NCI-H2029 (cell line): ENCODE measurements at places on chromosomes 3 and 15.

DNA sequence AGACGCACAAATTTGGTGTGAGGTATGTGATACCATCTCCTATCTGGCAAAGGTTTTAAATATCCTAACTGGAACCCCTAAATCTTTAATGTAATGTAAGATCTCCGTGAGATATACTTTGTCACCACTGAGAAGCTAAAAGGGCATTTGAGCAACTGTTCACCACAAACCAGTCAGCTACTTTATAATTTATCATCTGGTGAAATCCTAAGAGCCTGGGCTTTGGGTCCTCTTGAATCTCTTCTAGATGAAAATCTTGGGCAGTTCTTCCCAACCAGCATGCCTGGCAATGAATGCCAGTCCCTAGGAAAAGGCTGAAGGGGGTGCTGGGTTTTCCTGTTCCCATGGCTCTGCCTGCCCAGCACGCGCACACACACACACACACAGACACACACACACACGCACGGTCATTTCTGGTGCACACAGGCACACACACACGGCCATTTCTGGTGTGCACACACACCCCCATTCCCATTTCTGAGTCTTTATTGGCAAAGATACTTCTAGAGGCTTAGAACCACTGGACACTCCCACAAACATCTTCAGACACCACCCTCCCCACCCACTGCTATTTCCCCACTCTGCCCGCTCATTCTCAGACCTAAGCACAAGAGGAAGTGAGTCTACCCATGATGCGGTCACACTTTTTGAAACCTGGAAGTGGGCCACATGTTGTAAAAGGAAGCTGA is 72.6 kb downstream of the MYO1E start:
- DNase-seq, result peak; percentile 68

DNA sequence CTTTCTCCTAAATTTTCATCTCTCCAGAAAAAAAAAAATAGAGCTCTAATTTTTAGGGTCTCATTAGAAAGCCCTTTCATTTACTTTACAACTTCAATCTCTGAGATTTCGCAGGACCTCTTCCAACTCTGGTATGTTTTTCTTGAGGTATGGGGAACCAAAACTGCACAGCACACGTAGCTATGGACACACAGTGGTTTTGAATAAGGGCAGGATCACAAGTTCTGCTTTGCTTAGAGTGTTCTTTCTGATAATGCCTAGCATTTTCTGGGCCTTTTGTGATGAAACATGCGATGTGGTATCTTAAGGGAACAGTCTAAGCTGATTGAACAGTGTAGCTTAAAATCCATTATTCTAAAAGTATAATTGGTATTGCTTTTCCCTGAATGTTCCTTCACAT is 25.3 kb downstream of the ZNF592 start:
- DNase-seq, result no peak

DNA sequence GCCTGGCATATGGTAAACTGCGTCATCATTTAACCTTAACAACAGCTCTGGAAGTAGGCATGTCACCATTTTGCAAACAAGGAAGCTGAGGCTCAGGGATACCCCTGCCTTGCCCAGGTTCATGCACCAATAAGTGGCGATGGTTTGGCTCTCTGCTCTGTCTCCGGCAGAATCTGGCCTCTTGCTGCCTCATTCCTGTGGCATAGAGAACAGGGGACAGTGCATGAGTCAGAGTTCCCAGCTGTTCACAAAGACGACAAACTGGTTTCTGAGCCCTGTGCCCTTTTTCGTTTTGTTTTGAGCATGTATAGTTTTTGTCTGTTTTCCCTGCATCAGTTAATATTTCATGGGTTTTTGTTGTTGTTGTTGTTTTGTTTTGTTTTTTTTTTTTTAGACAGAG is 236.8 kb downstream of the OPA1 start:
- no peak for DNase-seq

DNA sequence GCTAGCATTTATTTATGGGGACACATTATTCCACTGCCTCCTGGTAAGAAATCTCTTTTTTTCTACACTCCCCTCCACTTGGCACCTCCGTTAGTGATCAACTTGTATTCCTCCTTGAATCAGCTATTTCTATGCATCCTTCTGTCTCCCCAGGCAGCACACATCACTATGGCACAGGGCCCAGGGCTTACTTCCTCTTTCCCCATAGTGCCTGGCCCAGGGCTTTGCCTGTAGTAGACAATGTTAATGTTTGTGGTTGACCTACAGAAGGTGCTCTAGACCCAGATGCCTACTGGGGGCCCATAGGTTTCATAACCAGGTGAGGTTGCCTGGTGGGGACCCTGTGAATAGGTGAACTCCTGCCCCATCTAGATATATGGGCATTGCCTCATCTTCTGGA is 44.9 kb downstream of the EPHB1 start:
- DNase-seq, result no peak

DNA sequence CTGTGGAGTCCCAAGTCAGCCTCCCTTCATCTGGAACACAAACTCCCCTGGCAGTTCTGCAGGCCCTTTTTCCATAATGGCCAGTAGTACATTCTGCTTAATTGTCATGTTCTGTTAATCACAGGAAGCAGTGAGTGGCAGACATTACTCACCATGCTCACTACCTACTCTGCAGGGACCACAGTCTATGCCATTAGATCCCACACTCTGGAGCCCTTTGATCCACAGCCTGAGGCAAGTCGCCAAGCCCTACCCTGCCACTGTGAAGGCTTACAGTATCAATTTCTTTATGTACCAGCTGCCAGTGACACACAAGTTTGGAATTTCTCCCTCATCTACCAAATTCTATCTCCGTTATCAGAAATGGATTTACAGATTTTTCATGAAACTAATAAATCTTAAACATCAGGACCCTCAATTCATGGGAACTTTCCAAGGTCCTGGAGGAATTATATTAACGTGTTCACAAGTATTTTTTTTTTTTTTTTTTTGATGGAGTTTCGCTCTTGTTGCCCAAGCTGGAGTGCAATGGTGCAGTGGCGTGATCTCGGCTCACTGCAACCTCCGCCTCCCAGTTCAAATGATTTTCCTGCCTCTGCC is 20.6 kb upstream of the WWTR1 start:
- no peak for DNase-seq
